Hematopoietic multipotent progenitor cell treated with erythropoietin and hydrocortisone succinate and interleukin-3 and kit ligand, for 8 days (in vitro differentiated cells): ENCODE measurements at places on chromosomes 3 and 15.
A peak's percentile ranks its signal among the peaks of the same experiment; 100 is the strongest.

DNA sequence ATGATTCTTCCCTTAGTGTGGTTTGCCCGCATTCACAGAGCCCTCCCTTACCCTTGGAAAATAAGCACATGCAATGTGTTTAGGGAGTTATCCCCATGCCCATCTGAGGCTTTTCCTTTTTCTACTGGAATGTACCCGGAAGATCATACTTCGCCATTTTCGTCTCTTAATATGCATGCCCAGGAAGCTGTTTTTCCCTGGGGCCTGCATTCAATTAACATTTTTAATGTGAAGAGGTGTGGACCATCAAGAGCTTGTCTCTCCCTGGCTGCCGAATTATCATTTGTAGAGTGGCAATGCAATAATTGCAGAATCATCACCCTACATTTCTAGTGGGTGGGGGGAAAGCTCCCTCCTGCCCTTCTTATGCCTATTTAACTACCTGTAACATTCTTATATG, 976.3 kb downstream of the DIPK2A start:
- no peak for DNase-seq

DNA sequence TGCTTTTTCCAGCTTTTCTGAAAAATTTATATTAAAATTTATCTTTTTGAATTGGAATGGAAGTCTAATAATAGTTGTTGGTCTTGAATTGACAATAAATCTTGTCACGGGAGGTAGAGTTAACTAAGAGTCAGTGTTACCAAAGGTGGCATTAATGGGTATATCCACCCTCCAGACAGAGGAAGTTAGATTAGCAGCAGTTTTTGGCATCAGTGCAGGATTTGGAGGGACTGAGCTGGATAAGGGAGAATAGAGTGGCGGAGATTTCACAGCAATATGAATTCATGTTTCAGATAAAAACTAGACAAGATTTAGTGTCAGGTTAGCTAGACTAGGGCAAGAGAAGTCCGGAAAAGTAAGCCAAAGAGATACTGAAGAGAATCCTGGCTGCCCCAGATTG, 201.3 kb upstream of the ZBTB20 start:
- no peak for DNase-seq

DNA sequence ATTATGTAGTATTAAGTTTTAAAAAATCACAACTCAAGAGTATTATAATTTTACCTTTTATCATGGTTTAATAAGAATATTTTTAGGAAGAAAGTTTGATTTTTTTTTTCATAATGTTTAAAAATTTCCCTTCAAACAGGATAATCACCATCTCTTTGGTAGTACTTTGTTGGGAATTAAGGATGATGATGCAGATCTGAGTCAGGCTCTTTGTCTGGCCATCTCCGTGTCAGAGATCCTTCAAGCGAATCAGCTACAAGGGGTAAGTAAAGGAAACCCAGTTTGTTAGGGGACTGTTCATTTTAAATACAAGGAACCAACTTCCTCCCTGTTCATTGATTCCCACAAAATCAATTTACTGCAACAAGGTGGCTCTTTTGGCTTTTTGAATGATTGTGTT, 36.8 kb upstream of the NIT2 start:
- DNase-seq, result no peak

GRCh38 chr3:18765662-18766061, 340.5 kb upstream of the SATB1 start:
- DNase-seq, result no peak

GRCh38 chr3:108509263-108509662, 1.1 kb downstream of the MYH15 start:
- DNase-seq, result no peak

- no peak for DNase-seq
Observed at GRCh38 chr15:54840621-54841398, 355.9 kb downstream of the RSL24D1 start.

DNA sequence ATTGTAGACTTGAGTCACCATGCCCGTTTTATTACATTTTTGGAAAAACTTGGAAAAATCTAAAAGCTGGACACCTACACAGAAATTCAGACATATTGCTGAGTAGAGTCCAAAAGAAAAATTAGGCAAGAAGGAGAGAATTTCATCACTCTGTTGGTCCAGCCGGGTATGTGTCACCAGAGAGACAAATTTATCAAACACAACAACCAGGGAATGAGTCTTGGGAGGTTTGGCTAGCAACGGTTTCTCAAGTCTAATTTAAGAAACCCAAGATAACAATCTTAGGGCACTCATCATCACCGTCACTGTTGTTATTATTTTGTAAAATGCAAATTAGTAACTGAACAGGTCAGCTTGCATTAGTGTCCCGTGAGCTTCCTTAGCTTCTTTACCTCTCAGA, 197.5 kb upstream of the C2CD4B start:
- DNase-seq, result no peak

DNA sequence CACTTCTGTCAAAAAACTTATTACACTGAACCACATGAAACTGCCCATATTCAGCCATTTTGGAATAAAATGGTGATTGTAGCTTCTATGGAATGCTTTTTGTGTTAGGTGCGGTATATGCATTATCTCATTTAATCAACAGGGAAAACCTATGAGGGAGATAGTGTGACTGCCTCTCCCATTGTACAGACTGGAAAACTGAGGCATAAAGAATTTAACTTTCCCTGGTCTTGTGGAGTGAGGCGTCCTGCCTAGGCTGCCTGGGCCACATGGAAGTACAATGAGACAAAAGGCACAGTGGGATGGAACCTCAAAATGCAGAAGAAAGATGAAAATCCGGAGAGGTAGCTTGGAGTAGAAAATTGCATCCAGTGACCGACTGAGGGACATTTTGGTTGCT, 80.2 kb downstream of the RPLP1 start:
- no peak for DNase-seq

- DNase-seq, result no peak
Observed at GRCh38 chr3:12965999-12966846, 107.0 kb downstream of the IQSEC1 start.

- no peak for DNase-seq
Observed at GRCh38 chr3:63168179-63168578, 109.9 kb upstream of the SYNPR start.

GRCh38 chr3:12458901-12459300, 25.4 kb upstream of the TSEN2 start:
- no peak for DNase-seq

- no peak for DNase-seq
Observed at GRCh38 chr15:59353994-59354416, 18.7 kb downstream of the MYO1E start.

GRCh38 chr3:180049391-180049790, 12.7 kb upstream of the PEX5L start:
- DNase-seq, result no peak

DNA sequence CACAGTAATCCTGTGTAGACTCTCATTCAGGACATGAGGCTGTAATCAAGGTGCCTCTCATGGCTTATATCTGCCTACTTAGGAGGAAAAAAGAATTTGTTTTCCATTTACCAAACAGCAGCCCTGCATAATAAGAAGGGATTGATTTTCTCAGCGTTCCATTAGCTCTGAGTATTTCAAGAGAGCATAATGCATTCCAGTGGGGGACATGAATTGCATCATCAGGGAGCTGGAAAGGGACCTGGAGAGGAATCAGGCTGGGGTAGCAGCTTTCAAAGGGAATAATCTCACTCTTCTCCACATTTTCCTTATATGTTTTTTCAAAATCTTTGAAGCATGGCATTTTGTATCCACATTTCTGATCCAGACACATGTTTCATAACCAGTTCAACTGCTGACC, 150.6 kb upstream of the ANKRD28 start:
- DNase-seq, result no peak

GRCh38 chr3:162170581-162170980, 674.0 kb downstream of the OTOL1 start:
- no peak for DNase-seq

GRCh38 chr3:20916951-20917606, 731.1 kb upstream of the SGO1 start:
- no peak for DNase-seq

DNA sequence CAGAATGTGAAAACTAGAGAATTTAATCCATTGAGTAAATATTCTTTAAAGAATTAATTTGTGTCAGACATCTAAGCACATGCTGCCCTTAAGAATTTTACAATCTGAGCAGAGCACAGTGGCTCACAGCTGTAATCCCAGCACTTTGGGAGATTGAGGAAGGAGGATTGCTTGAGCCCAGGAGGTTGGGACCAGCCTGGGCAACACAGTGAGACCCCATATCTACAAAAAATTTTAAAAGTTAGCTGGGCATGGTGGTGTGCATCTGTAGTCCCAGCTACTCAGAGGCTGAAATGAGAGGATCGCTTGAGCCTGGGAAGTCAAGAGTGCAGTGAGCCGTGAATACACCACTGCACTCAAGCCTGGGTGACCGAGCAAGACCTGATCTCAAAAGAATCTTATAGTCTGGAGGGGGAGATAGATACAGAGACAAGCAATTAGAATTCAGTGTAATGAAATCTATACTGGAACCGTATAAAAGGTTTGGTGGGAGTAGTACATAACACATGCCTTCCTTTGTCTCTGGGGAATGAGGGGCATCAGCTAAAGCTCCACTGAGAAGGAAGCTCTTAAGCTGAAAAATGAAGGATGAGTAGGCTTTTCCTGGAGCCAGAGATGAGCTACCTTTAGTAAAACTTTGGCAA, 21.2 kb downstream of the ATP11B start:
- DNase-seq, result no peak

DNA sequence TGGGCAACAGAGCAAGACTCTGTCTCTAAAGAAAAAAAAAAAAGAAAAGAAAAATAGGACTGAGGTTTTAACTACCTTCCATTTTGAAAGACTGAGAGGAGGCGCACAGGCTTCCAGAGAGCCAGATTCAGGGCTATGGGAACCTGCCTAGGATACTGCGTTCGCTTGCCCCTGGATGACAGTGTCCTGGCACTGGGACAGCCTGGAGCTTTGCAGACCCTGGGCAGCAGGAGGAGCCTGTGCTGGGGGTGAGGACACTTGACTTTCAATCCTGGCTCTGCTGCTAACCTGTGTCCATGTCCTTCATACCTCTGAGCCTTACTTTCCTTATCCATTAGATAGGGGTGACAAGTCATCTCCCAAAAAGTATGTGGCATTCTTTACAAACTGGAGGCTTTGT, 31.2 kb downstream of the CD276 start:
- no peak for DNase-seq

DNA sequence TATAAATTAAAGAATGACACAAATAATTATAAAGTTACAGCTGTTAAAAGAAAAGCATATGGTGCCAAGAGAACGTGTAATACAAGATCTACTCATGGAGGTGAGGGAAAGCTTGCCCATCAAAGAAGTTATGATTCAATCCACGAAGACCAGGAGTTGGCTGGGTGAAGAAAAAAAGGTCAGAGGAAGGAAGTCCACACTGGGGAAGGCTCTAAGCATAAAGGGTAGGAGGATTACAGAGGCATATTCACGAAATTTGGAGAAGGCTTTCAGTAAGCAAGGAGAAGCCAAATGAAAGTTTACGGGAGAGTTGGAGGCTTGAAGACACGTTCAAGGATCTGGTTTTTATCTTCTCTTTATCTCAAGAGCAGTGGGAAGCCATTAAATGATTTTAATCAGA, 1.8 kb upstream of the TGFBR2 start:
- no peak for DNase-seq

- DNase-seq, result peak; percentile 6
Observed at GRCh38 chr15:91780387-91780786, 73.1 kb upstream of the SLCO3A1 start.
